ENCODE measurements at places on chromosomes 5 and 9.

DNA sequence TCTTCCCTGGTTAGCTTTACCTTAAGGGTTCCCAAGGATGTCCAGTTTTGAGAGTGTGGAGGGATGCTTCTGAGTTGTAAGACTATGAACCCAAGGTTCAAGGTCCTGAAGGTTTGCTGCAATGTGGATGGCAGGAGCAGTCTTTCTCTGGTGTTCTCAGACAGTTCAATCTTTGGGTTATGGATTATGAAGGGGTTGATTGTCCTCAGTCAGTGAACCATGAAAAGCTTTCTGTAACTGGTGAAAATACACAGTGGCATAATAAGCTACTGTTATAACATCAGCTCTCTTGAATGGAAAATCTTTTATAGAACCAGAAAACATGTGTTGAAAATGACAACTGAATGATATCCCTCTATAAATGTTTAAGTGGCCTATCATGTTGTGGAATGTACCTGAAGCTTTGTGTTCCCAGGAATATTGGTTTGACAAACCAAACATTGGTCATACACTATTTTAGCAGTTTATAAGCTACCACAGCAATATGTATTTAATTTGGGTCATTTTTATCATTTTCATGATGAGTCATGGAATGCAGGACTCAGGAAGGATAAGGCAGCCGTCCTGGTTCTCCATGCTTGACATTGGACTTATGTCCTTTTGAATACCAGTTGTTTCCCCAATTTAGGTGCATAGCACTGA lies 1041.8 kb upstream of the ARRDC3 start:
- DNase-seq: no peak

GRCh38 chr9:127530206-127530941 lies 79.1 kb downstream of the LRSAM1 start:
- no peak for DNase-seq

- no peak for DNase-seq
These were observed 139.1 kb downstream of the BASP1 start for GRCh38 chr5:17356551-17356950.

DNA sequence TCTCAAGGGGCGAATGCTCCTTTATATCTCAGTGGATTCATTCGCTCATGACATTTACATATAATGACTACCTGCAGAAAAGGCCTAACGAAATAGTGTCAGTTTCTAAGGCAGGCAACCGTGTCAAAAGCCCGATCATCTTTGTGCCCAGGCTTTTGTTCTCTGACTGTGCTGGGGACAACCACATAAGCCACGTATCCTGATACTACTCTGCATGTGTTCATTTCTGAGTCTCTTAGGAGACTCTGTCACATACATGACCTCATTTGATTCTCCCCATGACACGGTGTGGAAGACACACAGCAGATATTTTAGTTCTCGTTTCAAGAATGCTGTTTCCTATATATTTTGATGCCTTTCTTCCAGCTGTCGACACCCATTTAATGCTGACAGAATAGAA lies 598.5 kb downstream of the BNC2 start:
- no peak for DNase-seq

GRCh38 chr5:98085593-98085992 lies 687.9 kb upstream of the RGMB start:
- no peak for DNase-seq

DNA sequence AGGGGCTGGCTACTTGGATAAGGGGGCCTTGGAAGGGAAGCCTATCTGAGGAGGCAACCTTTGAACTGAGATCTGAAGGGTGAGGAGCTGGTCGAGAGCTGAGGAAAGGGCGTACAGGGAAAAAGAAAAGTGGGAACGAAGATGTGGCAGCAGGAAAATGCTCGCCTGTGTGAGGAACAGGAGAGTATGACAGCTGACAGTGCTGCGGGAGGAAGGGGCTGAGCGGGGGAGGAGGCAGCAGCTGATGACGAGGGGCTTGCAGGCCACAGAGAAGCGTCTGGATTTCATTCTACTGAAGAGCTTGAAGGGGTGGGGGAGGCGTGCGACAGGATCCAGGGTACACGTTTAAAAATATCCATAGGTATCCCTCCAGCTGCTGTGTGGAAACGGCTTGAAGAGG lies 28.9 kb downstream of the SH3PXD2B start:
- no peak for DNase-seq

GRCh38 chr9:127825319-127826051 lies 22.8 kb downstream of the FPGS start:
- no peak for DNase-seq

DNA sequence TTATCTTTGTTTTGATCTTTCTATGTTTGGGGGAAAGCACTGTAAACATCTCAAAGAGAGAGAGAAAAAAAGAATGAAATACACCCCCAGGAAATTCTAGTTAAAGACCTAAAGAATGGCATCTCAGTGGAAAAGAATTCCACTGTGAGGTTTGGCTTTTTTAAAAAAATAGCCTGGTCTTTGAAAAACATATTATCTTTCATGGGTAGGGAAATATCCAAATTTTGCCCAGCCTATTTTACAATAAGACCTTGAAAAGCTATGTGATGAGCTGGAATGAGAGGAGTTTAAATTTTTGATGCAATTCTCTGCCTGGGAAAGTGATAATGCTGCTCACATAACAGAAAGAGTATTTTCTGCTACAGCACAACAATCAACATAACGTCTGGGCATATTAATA lies 348.1 kb upstream of the WWC1 start:
- no peak for DNase-seq

GRCh38 chr5:42507451-42508097 lies 84.3 kb downstream of the GHR start:
- no peak for DNase-seq

DNA sequence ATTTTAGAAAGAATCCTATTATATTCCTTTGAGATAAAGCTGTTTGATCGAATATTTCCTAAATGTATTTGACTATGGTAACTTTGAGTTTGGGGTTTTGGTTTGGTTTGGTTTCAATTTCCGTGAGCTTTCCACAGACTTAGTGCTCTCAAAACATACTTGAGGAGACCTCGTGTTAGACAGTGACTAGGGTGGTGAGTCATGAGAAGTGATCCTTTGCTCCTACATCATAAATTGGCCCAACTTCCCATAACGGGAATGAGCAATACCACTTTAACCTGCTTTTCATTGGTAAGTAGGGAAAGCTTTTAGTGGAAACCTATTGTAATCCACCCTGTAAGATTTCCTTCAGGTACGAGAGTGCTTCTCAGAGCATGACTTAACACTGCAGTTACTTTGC lies 3.8 kb upstream of the RASEF start:
- DNase-seq: no peak

GRCh38 chr5:90015584-90016018 lies 394.0 kb downstream of the CETN3 start:
- no peak for DNase-seq

GRCh38 chr5:135715267-135716055 lies 119.0 kb upstream of the SLC25A48 start:
- DNase-seq: no peak

DNA sequence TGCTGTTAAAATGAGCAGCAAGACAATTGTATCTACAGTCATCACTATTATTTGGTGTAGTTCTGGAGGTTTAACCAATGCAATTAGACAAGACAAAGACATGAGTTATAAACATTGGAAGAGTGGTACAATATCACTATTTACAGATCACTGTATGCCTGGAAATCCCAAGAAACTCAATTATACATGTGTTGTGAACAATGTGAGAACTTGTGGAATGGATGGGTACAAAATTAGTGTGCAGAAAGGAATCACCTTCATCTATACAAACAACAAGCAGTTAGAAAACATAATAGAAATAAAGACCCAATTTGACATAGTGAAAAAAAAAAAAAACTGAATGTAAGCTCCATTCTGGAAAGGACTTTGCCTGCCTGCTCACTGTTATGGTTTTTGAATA lies 12.4 kb upstream of the CCDC112 start:
- no peak for DNase-seq

All from activated CD8-positive, alpha-beta memory T cell treated with anti-CD3 and anti-CD28 coated beads for 4 hours (primary cell).